ENCODE measurements at places on chromosomes 1 and 21.

- no peak for DNase-seq
Measured at GRCh38 chr1:78075621-78076020, 29.9 kb downstream of the GIPC2 start.

DNA sequence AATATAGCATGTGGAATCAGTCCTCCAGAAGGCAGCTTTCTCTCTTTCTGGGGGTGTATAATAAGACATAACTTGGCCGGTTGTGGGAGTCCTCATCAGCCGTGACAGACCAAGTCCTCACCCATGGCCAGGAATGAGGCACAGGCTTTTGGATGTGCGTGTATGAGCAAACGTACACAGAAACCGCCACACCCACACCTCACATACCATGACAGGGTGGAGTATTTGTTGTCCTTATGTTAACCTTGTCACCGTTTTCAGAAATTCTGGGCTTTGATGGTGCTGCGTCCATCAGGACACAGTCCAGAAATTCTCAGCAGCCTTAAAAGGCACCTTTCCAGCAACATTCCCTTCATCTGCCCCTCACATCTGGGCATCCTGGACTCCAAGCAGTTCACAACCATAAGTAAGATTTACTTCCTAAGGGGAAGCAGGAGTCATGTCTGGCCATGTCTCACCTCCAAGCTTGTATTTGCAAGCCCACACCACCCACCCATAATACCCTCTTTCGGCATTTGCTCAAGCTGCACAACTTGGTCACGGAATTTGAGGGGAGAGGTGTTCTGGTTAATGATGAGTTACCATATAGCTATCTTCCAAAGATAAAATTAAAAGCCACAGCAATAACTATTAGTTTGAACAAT lies 12.4 kb downstream of the C1orf116 start:
- DNase-seq, result no peak

- DNase-seq, result no peak
Measured at GRCh38 chr1:214058076-214058475, 70.3 kb downstream of the PROX1 start.

DNA sequence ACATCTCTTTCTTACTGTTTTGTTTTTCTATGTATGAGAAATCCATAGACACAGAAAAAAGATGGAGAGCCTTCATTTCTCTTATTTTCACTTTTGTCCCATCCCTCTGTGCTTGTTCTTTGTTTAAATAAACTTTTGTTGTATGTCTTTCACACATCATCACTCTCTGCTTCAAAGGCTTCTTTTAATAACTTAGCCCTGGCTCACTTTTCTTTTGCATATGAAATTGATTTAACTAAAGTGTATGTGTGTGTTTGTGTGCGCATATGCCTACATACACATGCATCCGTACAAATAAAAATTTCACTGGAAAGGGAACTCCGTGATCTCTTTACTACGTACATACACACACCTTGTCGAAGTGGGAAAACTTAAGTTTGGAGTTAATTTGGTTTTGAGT lies 168.6 kb downstream of the NFIA start:
- no peak for DNase-seq

- DNase-seq, result no peak
Measured at GRCh38 chr21:43307677-43308070, 119.3 kb downstream of the SIK1 start.

DNA sequence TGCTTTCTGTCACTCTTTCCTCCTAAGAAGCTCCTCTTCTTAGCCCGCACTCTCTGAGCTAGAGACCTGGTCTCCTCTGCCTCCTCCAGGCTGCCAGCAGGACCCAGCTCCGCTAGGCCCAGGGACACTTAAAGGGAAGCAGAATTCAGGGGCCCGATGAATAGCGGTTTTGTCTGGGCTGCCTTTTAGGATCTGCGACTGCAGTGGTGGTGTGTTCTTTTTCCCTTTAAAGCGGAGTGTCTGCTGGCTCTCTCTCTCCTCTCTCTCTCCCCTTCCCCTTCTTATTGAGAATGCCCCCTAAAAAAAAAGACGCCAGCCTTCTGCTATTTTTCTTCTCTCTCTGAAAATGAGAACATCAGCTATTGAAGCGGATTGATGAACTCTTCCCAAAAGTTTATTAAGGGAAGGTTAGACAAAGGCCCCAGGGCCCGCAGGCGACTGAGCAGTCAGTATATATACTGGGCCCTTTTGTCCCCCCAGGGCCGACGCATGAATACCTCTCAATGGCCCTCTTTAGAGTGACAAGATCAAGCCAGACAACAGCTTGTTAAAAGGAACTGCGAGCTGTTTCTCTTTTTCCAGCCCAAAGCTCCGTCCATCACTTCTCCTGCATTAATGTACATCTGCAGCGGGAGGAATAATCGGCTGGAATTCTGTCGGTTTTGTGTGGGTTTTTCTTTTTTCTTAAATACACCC lies 27.0 kb downstream of the PAX7 start:
- DNase-seq, result no peak

DNA sequence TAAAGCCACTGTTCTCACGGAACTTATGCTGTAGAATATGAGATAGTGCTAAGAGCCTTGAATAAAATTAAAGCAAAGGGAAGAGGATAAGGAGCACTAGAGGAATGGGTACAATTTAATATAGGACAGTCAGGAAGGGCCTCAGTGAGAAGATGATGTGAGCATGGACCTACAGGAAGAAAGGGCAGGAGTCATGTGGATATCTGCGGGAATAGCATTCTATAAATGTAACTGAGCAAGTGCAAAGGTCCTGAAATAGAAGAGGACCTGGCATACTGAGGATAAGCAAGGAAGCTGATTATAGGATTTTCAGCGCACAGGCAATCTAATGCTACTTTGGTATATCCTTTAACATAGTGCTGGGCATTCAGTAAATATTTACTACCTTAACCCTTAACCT lies 12.6 kb upstream of the BCAS2 start:
- DNase-seq, result no peak

- DNase-seq, result no peak
Measured at GRCh38 chr1:102897557-102897956, 210.8 kb downstream of the COL11A1 start.

- DNase-seq, result no peak
Measured at GRCh38 chr1:107474877-107475612, 334.2 kb downstream of the NTNG1 start.

DNA sequence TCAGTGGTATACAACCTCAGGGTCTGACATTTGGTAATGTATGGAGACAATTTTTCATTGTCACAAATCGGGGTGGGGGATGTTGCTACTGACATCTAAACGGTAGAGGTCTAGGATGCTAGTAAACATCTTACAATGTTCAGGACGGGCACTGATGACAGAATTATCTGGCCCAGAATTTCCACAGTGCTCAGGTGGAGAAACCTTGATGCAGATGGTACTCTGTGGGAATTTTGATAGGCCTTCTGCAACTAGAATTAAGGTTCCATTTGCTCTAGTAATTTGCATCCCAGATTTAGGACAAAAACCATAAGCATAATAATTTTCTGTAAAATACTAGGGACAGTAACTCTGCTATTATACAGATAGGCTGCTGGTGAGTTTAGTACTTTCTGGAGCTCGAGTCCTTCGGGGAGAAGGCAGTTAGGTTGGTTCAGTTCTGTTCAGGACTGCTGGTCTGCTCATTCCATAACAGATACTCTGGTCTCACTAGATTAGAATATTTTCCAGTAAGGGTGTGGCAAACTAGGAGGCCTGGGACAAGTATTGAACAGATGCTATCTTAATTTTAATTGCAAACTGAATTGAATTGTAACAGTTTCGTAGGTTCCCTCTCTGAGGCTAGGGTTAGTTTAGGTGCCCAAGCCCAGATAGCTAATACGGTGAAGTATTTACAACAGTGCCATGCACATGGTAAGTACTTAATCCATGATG lies 11.4 kb downstream of the METTL13 start:
- DNase-seq, result no peak

- no peak for DNase-seq
Measured at GRCh38 chr1:162191396-162192305, 122.2 kb downstream of the NOS1AP start.

GRCh38 chr1:179889589-179889988 lies 7.5 kb downstream of the TOR1AIP1 start:
- DNase-seq, result no peak

DNA sequence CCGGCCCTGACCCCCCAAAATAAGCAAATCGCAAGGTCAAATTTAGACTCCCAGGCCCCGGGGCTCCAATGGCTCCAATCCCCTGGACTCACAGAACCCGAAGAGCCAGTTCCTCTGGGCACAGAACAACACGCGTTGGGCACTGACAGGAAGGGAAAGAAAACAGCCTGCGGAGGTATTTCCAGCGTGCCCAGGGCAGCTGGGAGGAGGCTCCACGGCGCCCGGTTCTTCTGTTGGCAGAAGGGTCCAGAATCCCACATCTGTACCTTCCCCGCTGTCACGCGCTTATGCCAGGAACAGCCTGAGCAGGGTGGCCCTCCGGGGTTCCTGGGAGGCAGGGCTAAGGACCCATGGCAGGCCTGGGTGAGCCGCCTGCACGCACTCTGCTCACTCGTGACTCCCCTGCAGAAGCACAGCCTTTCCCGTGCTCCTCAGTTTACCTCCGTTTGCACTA lies 85.5 kb downstream of the RIPK4 start:
- no peak for DNase-seq

DNA sequence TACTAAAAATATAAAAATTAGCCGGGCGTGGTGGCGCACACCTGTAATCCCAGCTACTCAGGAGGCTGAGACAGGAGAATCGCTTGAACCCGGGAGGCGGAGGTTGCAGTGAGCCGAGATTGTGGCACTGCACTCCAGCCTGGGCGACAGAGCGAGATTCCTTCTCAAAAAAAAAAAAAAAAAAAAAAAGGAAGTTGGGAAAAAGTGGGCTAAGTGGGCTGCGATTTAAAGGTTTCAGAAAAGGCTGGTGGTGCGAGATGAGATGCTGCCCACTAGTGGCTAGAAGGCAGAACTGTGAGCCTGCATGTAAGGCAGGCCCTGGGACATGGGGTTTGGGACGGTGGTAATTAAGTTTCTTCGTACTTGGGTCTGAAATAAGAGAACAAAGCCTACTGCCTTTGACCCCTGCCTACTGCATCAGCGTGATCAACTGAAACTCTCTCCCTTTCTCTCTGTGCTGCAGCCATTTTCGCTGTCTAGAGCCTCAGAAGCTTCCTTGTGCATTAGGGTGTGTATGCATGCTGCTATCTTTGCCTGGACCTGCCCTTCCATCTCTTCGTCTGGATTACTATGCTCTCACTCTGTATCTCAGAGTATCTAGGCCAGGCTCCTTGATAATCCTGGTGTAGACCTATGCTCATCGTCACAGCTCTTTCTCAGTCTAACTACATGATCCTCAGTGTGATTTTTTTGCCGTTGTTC lies 12.4 kb downstream of the FMOD start:
- peak; percentile 34 for DNase-seq

GRCh38 chr1:6906783-6907182 lies 121.5 kb downstream of the CAMTA1 start:
- DNase-seq, result no peak

DNA sequence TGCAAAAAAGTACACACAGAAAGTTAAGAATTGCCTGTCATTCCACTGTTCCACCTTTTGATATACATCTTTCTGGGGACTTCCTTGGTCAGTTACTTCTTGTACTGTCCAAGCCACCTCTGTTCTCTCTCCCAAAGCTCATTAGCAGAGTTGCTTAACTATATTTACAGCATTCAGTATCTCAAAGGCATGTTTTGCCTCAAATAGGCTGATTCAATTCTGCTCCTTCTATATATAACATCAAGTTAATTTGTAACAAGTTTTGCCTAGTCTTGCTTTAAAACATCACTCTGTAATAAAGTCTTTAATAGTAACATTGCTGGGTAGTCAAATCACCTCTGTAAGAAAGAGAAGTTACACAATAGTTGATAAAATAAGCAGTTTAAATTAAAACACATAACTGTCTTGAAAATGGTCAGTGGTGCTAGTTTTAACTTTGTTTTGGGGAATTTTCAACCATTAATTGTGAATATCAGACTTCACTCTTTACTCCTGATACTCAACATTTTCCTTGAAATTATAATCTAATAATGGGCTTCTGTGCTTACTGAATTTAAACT lies 35.7 kb downstream of the EDARADD start:
- DNase-seq, result no peak

DNA sequence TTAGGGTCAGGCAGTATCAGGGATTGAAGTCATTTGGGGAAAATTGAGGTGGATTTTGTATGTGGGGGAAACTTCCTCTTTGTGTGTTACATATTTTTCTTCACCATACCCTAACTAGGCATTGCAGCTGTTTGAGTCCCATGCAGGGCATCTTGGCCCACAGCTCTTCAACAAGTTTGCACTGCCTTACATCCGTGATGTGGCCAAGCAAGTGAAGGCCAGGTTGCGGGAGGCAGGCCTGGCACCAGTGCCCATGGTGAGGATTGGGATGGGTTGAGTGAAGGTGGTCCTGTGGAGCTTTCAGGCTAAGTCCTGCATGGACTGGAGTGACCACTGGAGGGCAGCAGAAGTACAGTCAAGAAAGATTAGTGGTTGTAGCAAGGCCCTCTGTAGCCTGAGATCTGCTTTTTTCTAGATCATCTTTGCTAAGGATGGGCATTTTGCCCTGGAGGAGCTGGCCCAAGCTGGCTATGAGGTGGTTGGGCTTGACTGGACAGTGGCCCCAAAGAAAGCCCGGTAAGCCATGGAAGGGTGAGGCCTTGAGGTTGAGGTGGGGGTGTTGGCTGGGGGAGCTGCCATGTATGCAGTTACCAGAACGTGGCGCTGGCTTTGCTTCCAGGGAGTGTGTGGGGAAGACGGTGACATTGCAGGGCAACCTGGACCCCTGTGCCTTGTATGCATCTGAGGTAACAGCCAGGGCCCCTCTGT lies 2.4 kb downstream of the UROD start:
- DNase-seq, result peak; percentile 68

GRCh38 chr21:31045841-31046240 lies 7.6 kb upstream of the KRTAP19-8 start:
- DNase-seq, result no peak

DNA sequence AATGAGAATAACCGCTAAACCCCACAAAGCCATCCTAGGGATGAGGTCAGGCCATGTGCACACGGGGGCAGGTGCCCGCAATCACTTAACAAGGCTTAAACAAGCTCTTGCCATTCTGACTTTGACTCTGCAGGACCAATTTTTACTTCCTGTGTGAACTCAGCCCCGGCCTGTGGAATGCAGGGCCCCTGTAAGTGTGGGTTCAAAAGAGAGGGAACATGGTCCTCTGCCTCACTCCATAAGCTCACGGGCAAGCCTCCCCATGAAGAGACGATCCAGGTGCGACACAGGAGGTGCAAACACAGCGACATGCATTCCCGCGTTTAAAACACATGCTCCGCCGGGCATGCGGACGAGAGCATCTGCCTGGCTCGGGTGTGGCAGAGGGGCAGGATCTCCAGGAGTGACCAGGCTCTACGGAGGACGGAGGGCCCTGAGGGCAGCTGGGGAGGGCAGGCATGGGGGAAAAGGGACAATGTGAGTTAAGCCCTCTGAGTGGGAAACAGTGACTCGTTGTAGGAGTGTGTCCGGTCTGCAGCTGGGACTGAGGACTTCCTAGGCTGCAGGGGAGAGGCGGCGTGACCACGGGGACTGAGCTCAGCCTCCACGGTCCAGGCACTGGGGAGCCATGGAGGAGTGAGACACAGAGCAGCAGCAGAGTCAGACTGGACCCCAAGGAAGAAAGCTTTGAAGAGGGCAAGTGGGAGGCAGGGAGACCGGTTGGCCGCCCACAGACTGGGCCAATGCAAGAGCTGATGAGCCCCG lies 40.6 kb upstream of the AJAP1 start:
- DNase-seq, result no peak
